ENCODE measurements at places on chromosomes 7 and 10.

DNA sequence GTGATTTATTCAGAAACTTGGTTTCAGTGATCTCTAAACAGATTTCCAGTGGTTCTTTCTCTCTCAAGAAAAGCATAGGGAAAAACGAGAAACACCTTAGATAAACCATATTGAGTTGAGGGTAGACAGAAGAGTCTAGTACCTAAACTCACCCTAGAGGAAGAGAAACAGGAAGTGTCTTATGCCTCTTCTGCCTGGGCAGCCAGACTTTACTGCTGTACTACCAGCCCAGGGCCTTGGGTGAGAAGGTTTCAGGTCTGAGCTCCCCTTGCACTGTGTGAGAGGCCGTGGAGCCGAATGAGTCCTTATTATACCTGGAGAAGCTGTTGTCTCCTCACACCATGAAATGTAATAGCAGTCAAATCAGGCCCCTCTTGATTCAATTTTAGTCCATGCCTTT lies 18.2 kb downstream of the HIF1AN start:
- no peak for DNase-seq

- no peak for DNase-seq
Measured at GRCh38 chr10:57799625-57800024, 468.1 kb downstream of the IPMK start.

GRCh38 chr10:104406715-104407650 lies 53.4 kb downstream of the CFAP58 start:
- no peak for DNase-seq

DNA sequence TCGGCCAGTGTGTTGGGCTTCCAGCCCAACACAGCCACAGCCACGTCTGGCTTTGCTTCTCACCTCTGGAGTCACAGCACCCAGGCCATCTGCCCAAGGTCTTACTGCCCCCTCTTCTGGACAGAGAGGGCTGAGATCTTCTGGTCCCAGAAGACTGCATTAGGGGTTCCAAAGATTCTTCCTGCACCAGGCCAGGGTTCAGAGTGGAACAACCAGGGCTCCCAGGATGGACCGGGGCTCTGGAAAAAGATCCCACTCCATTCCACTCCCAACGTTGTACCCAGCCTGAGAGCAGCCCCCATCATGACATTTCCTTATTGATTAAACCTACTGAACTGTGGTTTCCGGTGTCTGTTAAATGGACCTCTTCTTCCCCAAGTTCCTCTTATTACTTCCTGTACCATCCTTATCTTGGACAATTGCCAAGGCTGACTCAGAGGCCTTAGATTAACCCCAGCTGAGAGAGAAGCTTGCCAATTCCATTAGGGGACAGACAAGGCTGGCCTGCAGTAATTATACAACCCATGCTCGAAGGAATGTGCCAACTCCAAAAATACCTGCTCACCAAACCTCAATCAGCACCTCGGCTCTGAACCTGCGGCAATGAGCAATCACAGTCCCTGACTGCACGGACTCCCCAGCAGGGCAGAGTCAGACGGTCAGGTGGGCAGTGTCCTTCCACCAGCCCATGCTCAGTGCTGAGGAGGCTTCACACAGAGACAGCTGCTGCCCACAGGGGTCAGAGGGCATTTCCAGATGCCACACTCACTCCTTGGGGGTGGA lies 47.9 kb upstream of the NPFFR1 start:
- DNase-seq, result no peak

- DNase-seq, result no peak
Measured at GRCh38 chr7:138872576-138872975, 74.6 kb upstream of the ATP6V0A4 start.

DNA sequence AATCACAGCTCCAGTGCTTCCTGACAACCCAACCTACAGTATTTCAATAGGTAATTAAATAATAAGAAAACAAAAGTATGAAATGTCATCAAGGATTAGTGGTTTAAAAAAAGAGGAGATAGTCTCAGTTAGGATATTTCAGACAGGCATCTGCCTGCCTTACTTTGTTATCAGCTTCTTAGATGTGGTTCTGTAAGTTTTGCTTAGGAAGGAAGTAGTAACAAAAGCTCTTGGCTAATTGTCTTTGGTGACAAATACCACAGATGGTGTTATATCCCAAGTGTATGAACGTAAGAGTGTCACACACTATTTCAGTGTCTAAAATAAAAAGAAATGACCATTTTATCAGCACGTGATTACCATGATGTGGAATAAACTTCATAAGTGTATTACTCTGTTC lies 9.8 kb upstream of the ACTA2 start:
- no peak for DNase-seq

- DNase-seq, result no peak
Measured at GRCh38 chr7:151833213-151833651, 43.7 kb downstream of the PRKAG2 start.

DNA sequence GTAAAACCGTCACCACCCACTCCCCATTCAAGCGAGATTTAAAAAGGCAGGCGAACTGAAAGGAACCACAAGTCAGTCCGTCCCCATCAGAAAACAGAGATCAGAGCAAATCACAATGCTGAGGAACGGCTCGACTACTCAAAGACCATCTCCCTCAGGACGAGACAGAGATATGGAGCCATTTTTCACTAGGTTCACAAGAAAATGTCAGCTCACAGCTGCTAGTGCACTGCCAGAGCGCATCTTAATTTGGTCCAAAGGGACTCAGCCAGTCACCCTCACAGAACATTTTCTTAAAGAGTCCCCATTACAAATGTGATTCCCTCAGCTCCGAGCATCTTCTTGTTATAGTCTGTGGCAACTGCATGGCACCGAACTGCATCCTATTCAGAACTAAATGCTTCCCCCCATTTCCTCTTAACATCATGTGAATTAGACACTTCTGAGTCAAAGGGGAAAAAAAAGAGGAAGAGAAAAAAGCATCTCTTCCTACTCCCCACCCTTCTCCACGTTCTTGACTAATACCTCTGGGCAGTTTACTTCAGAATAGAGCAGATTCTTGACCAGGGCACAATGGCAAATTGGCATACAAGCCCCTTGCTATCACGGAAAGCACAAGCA lies 683.9 kb downstream of the MAGI2 start:
- DNase-seq, result no peak

GRCh38 chr10:66353422-66353821 lies 572.4 kb upstream of the LRRTM3 start:
- no peak for DNase-seq

DNA sequence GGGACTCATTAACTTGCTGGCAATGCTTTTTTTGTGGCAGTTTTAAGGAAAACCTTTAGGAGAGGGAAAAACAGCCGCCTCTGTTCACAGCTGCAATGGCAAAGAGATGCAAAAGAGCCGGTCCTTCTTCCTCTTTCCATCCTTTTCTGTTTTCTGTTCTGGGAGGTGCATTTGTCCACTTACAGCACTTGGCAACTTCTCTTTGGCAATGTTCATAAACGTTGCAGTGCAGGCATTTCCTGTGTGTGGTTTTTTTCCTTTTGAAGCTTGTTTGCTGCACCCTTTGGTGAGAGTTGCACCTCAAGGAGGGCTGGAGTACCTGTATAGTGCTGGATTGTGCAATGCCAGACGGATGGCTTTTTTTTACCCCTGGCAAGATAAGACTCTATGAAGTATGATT lies 53.9 kb upstream of the HABP2 start:
- DNase-seq, result no peak

- DNase-seq, result no peak
Measured at GRCh38 chr7:78703391-78703790, 750.1 kb downstream of the MAGI2 start.

- DNase-seq, result no peak
Measured at GRCh38 chr10:31263903-31264302, 55.1 kb upstream of the ZEB1 start.

- no peak for DNase-seq
Measured at GRCh38 chr7:19110776-19111175, 6.7 kb downstream of the TWIST1 start.

DNA sequence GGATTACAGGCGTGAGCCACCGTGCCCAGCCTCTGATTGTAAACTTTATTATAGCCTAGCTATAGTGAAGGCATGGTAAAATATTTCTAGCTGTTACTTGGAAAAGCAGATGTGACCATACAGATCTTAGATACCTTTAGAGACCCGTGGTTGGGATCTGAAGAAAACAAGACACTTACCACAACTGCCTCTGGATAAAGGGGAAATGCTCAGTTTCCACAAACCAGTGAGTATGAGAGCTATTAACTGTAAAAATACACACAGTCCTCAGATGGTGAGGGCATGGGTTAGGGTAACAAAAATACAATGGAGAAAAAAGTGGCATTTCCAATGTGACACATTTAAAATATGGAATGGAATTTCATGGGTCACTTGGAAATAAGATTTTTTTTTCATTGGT lies 63.0 kb downstream of the ZNF438 start:
- DNase-seq, result no peak

DNA sequence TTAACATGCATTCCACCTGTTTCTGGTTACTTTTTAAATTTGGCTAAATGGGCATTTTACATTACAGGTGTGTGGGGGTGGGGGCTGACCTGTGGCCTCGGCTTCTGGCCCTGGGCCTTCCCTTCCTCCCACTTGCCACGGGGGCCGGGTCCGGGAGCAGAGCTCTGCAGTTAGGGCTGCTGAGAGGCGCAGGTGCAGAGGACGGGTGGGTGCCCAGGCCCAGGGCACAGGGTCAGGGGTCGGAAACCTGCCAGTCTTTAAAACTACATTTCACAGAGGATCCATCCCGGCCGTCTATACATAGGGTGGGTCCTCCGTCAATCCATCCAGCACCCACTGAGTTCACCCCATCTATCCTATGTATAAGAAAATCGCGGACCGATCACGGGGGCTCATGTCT lies 106.5 kb upstream of the INSIG1 start:
- DNase-seq, result no peak

DNA sequence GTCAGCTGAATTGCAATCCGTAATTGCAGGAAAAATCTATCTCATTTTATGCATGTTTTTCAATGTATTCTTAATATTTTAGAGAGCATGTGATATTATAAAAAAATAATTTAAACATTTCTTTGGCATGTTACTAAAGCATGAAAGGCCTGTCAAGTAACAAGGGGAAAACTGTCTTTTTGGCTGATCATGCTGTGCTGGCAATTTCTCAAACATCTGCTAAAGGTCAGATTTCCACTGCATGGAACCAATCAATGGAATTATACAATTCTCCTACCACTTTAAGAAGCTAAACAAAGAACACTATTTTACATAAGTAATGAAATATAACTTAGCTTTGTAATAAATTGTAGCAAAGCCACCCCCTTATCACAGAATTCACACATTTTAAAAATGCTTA lies 49.4 kb downstream of the JMJD1C start:
- no peak for DNase-seq

GRCh38 chr7:120108376-120108775 lies 164.6 kb upstream of the KCND2 start:
- DNase-seq, result no peak

GRCh38 chr7:4831723-4832495 lies 29.9 kb downstream of the PAPOLB start:
- no peak for DNase-seq

GRCh38 chr10:29921071-29921446 lies 138.3 kb downstream of the JCAD start:
- no peak for DNase-seq

DNA sequence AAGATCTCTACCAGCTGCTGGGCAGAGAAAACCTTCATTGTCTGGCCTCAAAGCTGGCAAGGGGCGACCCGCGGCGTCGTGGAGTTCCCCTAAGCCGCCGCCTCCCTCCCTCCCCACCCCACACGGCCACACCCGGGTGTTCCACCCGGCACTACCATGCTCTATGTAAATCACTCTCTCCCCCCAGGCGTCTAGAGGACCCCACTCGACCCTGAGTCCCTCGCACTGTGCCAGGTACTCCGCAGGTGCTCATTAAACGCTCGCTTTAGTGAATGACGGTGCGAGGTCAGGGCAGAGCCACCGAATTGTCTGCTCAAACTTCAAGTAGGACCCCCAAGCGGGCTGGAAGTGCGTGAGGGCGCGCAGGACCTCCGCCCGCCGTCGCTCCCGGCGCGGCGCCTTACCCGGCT lies 628 bp downstream of the PARP12 start:
- DNase-seq, result peak; percentile 46

DNA sequence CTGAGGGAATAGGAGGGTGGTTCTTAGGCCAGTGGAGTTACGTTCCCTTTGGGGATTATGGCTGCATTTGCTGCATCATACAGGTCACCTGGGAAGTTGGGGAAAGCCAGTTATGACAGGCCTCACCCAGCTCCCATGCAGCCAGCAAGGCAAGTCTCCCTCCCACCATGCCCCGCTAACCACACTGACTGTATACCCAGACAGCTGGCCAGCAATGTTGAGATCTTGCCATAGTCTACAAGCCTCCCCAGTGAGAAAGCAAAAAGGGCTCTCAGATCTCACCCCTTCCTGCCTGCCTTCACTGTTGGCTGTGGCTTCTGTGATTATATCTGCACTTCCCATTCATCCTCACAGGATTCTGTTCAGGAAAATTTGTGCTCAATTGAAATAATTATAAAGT lies 133.3 kb upstream of the HGF start:
- DNase-seq, result no peak

GRCh38 chr7:31027161-31027965 lies 24.7 kb upstream of the ADCYAP1R1 start:
- DNase-seq, result no peak

GRCh38 chr7:90594751-90595317 lies 1.3 kb upstream of the CDK14 start:
- DNase-seq, result no peak

GRCh38 chr7:85583131-85583953 lies 396.5 kb upstream of the SEMA3D start:
- DNase-seq, result no peak

GRCh38 chr10:65548001-65548400 lies 1377.8 kb upstream of the LRRTM3 start:
- no peak for DNase-seq

- DNase-seq, result no peak
Measured at GRCh38 chr7:82762880-82763279, 319.3 kb upstream of the CACNA2D1 start.

DNA sequence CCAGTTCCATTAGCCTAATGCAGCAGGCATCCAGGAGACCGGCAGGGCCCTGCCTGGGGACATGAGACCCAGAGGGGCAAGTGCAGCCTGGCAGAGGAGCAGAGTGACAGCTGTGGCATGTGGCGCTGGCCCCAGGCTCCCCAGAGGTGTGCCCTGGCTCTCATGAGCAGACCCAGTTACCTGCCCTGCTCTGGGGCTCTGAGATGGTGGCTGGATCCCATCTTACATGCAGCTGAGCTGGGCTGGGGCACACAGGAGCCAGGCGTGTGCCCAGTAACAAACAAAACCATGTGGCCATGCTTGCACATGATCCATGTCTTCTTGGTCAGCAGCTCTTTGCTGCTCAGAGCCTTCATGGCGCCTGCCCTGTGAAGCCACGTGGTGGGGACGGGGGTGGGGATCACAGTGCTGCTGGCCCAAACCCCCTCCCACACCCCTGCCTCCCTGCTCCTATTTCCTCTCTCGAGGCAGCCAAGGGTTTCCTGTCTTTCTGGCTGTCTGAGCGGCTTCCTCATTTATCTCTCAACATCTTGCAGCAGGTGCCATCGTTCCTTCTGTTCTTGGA lies 40.3 kb upstream of the GTF2I start:
- DNase-seq, result peak; percentile 10

- DNase-seq, result no peak
Measured at GRCh38 chr10:12984165-12984747, 17.3 kb downstream of the CCDC3 start.

- no peak for DNase-seq
Measured at GRCh38 chr7:1557771-1558170, 1.8 kb upstream of the TMEM184A start.

Measured in stimulated activated CD4-positive, alpha-beta T cell treated with anti-CD3 and anti-CD28 coated beads, Interleukin-4, amount 100 ng/mL, for 24 hours (primary cell).